Colonic mucosa (tissue), 4 donors: ENCODE measurements at places on chromosomes 5 and 9.

DNA sequence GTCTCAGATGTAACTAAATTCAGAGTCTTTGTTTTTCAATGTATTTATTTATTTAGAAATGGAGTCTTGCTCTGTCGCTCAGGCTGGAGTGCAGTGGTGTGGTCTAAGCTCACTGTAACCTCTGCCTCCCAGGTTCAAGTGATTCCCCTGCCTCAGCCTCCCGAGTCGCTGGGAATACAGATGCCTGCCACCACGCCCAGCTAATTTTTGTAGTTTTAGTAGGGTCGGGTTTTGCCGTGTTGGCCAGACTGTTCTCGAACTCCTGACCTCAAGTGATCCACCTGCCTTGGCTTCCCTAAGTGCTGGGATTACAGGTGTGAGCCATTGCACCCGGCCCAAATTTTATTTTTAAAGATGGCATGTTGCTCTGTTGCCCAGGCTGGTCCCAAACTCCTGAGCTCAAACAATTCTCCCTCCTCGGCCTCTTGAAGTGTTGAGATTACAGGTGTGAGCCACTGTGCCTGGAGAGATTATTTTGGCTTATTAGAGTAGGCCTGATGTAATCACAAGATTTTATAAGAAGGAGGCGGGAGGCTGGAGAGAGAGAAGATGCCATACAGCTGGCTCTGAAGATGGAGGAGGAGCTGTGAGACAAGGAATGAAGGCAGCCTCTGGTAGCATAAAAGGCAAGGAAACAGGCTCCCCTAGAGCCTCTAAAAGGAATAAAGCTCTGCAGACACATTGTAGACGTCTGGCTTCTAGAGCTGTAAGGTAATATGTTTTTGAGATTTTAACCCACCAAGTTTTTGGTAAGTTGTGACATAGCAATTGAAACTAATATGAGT lies 12.9 kb upstream of the KLF9 start:
- DNase-seq, result no peak

- no peak for DNase-seq
These were observed 242.9 kb downstream of the MCTP1 start for GRCh38 chr5:95042037-95042436.

DNA sequence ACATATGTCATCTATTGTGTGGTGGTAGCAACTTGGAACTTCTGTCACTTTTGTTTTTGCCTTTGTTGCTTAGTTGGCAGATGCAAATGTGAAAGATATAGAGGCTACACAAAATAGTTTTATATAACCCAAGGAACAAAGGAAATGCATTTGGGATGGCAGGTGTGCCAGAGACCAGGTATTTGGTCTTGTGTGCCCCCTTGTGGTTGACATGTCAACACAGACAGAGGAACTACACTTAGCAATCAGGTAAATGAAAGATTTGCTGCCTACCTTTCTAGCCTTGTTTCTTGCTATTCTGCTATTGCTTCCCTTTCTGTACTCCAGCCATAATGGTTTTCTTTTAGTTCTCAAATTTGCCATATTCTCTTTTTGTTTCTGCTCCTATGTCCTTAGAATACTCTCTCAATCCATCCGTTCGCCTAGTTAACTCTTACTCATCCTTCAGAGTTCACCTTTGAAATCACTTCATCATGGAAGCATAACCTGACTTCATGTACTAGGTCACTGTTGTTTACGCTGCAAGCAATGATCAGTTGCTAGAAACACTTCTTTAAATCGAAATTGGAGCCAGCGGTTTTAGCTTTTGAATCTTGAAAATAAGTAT lies 119.5 kb downstream of the TRPM3 start:
- DNase-seq, result peak; percentile 40

DNA sequence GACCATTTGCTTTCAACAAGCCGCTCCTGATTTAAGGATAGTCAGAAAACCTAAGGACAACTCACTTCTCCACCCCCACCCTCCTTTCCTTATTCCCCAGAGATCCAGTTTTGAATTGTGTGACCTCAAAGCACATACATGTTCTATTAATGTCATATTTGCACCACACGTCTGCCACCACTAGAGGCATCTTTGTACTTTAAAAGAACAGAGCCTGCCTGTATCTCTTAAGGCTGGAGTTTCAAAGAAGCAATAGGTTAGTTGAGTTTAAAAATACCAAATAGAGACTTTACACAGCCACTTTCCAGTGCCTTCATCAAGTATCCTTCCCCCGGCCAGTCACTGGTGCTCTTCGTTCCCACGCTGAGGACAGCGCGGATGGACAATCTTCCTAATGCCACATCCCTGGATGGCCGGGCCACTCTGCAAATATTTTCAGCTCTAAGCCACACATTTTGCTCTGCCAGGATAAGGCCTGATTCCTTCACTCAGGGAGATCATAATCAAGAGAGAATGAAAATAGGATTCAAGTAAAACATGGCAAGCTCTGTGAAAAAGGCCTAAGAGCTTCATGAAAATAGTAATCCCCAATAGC lies 146.3 kb downstream of the SNCAIP start:
- DNase-seq, result peak; percentile 24

- DNase-seq, result peak; percentile 24
These were observed 31.7 kb upstream of the NR3C1 start for GRCh38 chr5:143435210-143435657.

GRCh38 chr5:140806834-140807775 lies at the start of gene PCDHA4:
Gene PCDHA4, plus strand, starts transcription at chr5:140807068.
- peak; percentile 41 for DNase-seq

GRCh38 chr5:173612948-173613347 lies 3.5 kb downstream of the BOD1 start:
- DNase-seq, result no peak

- no peak for DNase-seq
These were observed 647.8 kb downstream of the TAF11L14 start for GRCh38 chr5:18281947-18282581.

DNA sequence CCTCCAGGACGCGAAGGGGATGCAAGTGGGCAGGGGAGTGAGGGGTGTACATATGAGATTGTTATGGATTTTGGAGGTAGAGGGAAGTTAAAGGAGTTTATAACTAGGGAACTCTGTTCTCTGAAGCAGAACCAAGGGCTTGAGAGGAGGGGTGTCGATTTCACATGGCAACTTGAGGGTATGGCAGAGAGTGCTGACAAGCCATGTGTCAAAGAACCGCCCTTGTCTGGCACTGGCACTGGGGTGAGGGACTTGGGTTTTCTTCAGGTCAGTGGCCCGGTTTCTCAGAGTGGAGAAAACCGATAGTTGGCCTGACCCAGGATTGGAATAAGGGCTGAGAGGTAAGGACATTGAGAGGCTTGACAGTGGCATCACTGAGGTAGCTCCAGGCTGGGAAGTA lies 47.7 kb upstream of the TESK1 start:
- no peak for DNase-seq

DNA sequence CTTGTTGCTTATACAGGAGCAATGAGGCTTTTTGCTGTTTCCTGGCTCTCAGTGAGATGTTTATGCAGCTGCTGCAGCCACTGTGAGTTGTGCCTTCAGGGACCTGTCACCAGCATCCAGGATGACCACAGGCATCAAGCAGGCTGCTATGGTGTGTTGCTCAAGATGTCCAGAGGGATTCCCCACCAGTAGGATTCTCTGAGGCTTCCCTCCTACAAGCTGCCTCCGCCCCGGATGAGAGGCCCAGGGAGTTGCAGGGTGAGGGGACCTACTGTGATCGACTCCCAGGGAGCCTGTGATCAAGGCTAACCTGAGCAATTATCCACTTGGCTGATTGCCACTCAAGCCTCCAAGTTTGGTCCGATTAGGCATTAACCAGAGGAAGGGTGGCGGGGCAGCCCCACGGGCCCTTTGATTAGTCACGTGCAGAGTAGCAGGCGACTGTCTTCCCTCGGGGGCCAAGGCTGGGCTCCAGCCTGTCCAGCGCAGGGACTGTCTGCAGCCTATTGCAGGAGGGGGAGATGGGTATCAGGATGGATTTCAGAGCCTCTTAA lies 1.8 kb upstream of the FAT2 start:
- no peak for DNase-seq

DNA sequence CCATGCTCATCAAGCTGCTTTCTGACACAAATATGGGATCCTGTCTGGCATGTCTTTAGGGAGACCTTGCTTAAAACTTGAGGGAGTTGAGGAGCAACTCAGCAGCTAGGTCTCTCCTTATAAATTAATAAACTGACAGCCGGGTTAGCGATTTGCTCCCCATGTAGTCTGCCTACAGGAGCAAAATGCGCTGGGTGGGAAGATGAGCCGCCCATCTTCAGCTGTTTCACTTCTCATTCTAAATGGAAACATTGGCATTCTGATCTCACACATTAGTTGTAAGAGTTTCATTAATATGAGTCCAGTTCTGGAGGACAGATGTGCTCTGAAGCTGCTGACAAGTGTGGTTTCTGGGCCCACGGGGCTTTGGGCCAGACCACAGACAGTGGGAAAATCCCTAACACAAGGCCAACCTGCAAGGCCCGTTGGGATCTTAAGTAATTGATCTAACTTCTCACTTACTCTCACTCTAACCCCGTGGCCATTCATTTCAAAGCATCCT lies 197.0 kb downstream of the MCTP1 start:
- no peak for DNase-seq

- DNase-seq, result peak; percentile 71
These were observed 7.7 kb downstream of the IL17B start for GRCh38 chr5:149371296-149371962.

DNA sequence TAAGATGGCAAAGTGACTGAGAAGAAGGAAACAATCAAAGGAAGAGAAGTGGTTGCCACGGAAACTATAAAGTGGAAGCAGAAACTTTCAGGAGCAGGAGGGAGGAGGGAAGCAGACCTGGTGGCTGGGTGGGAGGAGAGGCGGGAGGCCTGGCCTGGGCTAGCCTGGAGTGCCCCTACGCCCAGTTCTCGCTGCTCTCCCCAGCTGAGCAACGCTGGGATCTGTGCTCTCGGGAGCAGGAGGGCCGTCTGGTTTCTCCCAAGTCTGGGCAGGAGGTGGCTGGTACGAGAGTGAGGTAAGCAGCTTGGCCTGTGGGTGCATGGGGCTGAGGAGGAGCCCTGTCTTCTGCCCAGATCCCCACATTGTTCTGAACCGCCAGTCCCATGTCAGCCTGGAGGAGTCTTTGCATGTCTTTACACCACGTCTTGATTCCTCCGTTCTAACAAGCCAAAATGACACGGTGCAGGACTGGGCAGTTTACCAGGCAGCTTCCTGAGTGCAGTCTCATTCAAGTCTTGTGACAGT lies 15.0 kb upstream of the DAB2IP start:
- DNase-seq, result no peak

DNA sequence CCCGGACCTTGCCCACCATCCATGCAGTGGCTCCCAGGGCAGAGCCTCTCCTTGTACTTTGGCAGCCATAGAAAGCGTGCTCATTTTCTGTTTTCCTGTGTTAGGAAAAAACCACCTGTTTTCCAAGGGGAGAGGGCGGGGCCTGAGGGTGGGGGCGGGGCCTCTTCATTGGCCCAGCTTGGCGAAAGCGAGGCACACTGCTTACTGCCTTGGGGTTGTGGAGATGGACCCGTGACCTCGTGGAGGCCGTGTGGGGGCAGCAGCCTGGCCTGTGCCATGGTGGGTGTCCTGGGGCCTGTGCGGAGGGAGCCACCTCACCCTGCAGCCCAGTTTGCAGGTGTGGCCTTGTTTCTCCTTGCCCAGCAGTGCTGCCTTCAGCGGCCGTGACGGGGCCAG lies 4.4 kb upstream of the TOR4A start:
- DNase-seq, result no peak

GRCh38 chr9:100219347-100219746 lies 120.3 kb downstream of the INVS start:
- DNase-seq, result no peak

DNA sequence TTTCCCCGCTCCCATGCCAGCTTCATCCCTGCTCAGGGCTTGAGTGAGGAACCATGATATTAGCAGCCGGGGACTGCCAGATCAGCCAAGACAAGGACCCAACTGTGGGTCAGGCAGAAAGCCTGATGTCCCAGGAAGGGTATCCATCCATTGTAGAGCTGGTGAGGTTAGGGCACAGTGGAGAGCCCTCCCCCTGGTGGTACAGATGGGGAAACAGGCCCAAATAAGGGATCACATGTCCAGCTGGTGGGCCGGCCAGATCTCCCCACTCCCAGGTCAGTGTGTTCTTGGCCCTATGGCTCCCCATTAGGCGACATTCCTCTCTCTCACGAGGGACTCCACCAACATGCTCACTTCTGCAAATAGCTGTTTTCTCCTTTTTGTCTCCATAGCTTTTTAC lies 9.0 kb downstream of the CDX1 start:
- DNase-seq, result no peak

GRCh38 chr5:177453852-177454396 lies 7.3 kb downstream of the PRR7 start:
- no peak for DNase-seq

GRCh38 chr5:168262042-168262743 lies 29.3 kb upstream of the WWC1 start:
- peak; percentile 52 for DNase-seq

- no peak for DNase-seq
These were observed 7.9 kb downstream of the LNPEP start for GRCh38 chr5:96943799-96944198.

- DNase-seq, result peak; percentile 82
These were observed 35.4 kb downstream of the UBE2R2 start for GRCh38 chr9:33852216-33852826.

DNA sequence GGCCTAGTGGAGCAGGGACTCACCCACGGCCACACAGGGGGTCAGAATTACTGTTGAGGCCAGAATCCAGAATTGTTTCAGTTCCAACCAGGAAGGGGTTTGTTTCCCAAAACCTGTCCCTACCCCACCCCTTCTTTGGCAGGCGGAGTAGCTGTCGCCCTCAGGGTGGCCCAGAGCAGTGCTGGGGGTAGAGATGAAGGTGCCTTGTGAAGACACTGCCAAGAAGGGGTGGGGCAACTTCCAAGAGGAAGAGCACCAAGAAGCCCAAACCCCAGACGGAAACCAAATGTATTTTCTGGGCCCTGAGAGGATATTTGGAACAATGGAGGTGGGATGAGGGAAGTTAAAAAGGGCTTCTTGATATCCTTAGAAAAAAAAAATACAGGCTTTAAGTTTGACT lies 11.4 kb upstream of the NDST1 start:
- no peak for DNase-seq

DNA sequence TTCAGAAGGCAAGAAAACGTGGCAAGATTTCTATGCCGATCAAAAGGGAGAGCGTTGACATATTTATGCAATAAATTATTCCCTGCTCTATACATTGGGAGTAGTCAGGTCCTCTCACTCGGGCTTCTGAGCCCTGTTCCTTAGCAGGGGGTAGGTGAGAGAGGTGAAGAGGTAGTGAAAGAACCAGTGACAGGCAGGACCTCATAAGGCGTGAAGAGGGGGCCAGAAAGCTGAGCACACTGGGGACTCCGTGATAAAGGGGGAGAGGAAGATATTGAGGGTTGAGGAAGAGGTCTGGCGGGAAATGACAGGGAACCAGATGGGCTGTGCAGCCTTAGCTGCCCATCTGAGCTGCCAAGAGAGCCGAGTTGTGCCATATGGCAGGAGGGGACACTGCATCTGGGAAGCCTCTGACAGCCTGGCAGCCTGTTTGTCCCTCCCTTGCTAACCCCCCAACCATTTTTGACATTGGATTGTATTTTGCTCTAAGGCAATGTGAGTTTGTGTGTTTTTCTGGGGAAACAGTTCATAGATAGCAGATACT lies 782 bp upstream of the CDC20B start:
- no peak for DNase-seq

- DNase-seq, result no peak
These were observed 195.5 kb upstream of the CLINT1 start for GRCh38 chr5:158054223-158055110.
